Anterior cingulate cortex (tissue), 58 donors: ENCODE measurements at places on chromosomes 12 and 14.

DNA sequence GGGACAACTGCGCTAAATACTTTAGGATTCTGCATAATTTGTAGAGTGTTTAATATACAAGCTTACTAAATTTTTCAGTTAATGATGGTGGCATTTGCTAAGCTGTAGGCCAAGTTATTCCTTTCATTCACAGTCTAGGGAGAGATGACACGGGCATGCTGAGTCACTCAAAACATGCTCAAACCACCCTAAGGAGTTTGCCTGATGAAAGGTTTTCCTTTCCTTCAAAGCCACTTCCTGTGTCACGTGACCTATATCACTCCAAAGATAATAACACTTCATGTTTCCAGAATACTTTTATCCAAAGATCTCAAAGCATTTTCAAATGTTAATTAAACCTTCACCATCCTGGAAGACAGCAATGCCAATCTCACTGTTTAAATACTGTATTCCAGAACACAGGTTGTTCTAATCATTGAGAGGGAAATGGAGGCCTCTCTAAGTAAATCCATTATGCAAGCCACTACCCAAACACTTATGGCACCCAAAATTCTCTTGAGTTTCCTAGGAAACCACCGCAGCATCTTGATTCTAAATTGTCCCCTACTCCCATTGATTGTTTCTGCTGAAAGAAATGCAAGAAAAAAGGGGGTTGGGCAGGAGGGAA, 207.0 kb upstream of the CDKN3 start:
- DNase-seq: no peak

- no peak for DNase-seq
These were observed 11.5 kb upstream of the TEX22 start for GRCh38 chr14:105386581-105387529.

DNA sequence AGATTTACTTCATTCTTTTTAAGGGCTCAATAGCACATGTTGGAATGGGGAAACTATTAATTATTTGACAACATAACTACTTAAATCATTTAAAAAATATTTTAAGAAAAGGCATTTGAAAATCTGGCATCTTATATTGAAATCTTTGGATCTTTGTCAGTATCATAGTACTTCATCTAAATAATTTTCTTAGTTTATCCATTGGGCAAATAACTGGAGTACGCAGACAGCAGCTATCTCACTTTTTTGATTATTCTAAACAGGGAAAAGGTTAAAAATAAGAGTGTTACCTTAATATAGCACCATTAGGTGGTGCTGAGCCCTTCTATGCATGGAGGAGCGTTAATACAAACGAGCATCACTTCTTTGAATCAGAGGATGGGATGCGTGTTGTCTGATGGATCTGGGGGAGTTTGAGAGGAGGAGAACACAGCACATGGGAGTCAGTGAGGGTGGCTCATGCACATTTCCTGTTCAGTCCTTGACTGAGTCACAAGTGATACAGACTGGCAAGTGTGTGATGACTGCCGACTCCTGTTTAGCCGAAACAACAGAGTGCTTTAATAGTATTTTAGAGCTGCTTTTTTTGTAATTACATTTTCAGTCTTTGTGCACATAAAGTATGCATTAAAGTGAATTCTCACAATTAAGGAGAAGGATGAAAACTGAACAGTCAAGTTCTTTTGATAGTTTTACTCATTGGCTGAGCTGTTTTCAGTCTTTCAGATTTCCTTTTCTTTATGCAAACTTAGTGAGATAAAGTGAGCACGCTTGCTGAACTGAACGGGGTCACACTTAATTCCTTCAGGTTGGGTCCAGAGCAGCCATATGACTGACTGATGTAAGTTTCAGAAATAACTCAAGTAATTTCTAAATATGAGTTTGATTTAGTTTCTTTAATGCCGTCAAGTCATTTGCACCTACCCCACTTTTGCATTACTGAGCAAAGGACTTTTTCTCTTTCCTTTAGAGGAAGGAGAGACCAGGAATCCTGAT, 92.7 kb downstream of the DIP2B start:
- DNase-seq: no peak

DNA sequence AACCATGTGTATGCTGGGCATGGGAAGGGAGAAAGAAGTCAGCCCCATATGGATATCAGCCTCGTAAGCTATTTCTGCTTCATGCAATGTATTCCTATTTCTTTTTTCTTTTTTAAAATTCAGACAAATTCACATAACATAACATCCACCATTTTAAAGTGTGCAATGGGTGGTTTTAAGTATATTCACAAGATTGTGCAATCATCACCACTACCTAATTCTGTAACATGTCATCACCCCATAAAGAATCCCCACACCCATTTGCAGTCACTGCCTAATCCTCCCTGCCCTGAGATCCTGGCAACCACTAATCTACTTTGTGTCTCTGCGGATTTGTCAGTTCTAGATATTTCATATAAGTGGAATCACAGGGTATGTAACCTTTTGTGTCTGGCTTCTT, 9.5 kb downstream of the POMT2 start:
- DNase-seq: no peak

- no peak for DNase-seq
These were observed 108.6 kb downstream of the EGLN3 start for GRCh38 chr14:33842299-33842698.

GRCh38 chr14:61700104-61700886, 5.0 kb downstream of the HIF1A start:
- no peak for DNase-seq

DNA sequence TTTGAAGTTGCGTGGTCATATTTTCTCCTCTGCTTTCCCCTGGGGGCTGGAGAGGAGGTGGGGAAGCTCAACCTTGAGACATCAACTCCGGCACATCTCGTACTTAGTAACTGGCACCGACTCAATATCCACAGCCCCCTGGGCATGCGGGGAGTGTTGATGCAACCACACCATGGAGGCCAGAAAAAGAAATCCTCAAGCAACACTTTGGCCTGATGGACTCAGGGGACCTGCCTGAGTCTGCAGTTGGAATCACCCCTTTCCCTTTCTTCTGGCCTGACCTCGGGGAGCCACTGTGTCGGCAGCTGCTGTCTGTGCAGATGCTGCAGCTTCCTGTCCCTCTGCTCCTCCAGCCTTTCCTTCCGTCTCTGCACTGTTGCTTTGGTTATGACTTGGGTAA, 11.4 kb upstream of the AACS start:
- no peak for DNase-seq
